ENCODE measurements at places on chromosomes 5 and 9.

GRCh38 chr9:111949919-111950318 is 53.3 kb downstream of the UGCG start:
- no peak for DNase-seq

GRCh38 chr5:34412736-34413135 is 243.4 kb upstream of the RAI14 start:
- DNase-seq = no peak

DNA sequence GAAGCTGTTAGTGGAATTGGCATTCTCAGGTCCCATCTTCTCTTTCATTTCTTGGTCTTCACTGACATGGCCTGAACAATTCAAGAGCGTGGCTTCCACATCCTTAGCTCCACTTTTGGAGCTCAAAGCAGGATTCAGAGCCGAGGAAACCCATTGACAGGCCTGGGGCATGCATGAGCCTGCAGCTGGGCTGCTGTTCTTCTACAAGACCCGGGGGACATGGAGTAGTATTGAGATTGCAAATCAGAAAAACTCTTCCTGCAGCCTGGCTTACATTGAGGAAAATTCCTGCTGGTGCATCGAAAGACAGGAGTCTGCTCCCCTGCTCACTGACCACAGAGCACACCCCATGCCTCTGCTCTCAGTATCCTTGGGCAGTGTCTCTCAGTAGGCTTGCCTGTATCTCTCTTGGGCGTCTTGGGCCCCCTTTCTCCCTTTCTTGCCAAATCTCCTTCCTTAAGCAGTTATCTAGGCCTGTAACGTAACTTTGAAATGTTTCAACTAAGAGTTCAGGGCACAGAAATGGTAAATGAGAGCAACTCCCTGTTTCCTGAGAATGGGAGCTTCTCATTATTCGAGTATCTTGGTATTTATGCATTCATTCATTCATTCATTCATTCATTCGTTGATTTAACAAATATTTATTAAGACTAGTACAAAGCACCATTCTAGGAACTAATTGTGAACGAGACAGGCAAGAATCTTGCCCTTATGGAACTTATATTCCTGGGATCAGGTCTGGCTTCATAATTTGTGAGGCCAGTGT is 603.6 kb upstream of the CLINT1 start:
- no peak for DNase-seq

DNA sequence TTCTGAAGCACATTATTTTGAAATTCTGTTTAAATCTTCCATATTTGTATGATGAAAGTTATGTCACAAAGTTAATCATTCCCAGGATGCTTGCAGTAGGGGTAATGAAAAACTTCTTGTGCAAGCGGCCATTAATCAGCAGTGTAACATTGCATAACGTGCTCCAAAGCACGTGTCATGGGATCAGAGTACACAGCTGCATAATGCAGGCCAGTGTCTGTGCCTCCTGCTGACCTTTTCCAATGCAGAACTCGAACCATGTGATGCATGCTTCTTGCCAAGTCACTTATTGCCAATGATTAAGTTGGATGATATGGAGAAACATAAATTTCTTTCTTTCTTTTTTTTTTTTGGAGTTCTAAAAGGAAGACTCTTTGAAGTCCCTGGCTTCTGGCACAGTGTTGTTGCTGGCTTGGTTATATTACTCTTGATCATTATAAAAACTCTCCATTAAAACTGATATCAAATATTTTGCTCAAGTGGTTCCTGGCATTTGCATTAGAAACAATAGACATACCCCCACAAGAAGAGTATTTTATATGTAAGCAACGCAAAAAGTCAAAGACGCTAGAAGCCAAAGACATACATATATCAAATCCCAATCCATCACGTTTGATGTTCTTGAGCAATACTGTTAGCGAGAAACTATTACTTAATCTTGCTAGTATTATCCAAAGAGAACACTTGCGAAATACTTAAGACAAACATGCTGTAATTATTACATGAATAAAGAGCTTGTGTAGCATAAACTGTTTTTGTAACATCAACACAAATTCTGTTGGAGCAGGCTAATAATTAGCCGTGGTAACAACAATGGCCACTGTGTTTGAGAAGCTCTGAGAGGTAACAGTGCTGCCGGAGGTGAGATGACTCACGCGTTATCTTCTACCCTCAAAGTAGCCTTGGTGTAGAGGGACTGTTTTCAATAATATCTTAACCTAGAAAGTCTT is 164.2 kb downstream of the AUH start:
- no peak for DNase-seq

GRCh38 chr9:137465720-137466388 is 6.7 kb upstream of the NSMF start:
- DNase-seq = no peak

GRCh38 chr5:164360589-164360988 is 855.2 kb downstream of the MAT2B start:
- DNase-seq = no peak

- no peak for DNase-seq
Observed at GRCh38 chr5:172594867-172595466, 46.1 kb upstream of the NEURL1B start.

GRCh38 chr9:70954126-70954525 is 167.3 kb downstream of the TRPM3 start:
- DNase-seq = no peak

DNA sequence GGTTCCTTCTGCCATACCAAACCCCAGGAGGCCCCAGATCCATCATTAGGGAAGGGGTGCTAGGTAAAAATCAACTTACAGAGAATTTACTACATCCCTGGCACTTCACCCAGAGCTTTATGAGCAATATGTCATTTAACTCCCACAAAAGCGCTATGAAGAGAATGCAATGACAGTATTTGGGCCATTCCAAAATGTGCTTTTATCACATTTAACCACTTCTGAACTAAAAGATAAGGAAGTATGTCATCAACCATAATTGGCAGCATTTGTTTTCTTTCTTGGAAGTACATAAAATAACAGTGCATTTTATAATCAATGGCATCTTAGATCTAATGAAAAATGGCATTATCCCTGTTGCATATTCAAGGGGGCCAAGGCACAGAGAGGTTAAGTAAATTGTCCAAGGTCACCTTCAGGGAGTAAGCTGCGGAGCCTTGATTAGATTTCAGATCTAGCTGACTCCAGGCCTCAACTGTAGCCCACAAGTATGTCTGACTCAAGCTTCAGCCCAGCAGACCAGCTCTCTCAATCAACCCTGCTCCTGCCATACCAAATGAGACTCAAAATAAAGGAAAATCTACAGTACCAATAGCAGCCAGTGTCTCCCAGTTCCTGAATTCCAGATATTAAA is 16.5 kb downstream of the SH3TC2 start:
- DNase-seq = no peak

GRCh38 chr5:96957254-96958049 is 21.6 kb downstream of the LNPEP start:
- no peak for DNase-seq

GRCh38 chr9:79395228-79395627 is 176.5 kb upstream of the TLE4 start:
- no peak for DNase-seq

DNA sequence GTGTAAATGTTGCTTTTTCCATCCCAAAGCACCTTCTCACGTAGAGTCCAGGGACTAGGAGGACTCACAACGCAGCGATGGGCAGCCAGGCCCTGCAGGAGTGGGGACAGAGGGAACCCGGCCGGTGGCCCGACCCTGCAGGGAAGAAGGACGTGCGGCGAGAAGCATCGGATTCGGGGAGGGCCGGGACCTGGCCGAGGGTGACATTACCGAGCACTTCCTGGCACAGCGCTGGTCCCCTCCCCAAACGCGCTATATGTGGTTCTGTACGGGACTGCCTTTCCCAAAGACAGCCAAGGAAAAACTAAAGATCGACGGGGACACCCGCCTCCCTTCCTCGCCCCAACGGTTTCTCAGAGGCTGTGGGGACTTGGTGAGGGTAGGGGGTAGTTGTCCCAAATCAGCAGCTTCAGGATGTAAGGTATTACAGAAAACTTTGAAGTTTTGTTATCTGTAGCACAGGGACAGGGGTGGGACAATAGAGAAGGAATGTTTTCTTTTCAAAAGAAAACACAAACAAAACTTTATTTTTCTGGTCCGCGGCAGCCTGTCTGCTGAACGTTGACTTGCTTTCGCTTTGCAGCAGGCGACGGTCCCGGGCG is 887 bp upstream of the MAP3K1 start:
- DNase-seq = peak; percentile 43

DNA sequence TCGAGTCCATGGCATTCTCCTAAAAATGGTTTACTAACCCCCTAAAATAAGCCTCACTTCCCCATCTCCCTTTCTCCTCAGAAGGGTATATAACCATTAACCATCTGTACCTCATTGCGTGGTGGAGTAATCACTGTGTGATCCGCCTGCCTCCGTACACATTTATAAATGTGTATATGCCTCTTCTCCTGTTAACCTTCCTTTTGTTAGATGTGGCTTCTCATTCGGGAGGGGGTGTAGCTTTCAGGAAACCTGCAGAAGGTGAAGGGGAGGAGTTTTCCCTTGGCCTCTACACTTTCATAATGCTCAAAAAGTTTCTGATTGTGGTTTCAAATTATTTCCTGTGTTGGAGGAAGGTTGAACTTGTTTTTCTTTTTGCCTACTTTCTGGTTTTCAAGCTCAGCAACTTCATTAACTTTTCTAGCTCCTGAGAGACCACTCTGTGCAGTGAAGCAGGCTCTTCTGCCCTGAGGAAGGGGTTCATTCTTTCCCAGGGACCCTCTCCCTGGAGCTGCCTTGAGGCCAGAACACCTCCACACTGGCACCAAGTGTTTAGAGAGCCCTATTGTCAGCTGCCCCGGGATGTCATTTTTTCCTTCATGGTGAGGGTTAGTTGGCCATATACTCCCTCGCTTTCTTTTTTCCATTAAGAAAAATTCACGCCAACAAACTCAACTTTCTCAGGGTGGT is 46.9 kb downstream of the RASGRF2 start:
- DNase-seq = peak; percentile 43

- DNase-seq = no peak
Observed at GRCh38 chr5:33679791-33680190, 212.0 kb downstream of the ADAMTS12 start.

DNA sequence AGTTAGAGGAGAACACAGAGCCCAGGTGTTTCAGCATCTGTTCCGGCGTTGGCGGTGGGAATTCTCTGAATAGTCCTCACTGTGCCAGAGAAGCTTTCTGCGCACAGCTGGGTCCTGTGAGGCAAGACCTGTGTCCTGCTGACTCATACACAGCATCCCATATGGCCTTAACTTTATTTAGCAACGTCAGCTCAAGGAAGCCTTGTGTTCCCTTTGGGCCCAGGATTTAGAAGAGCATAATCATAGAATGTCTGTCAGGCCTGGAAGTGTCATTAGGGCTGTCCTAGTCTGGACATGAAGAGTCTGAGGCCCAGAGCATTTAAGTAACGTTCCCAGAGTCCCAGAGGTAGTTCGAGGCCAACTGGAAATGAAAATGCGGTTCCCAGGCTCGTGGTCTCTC is 188.6 kb upstream of the DMRT1 start:
- DNase-seq = no peak

Measured in stimulated activated CD8-positive, alpha-beta memory T cell treated with anti-CD3 and anti-CD28 coated beads, Interleukin-4, amount 100 ng/mL, for 48 hours (primary cell).